ENCODE measurements at places on chromosomes 3 and 15. TPM values are rescaled to one million over a fixed set of nuclear protein-coding genes. Genes with fewer than 3 reads are reported as not detected.

CA12 gene
- not detected for total RNA-seq

ILDR1 gene
- not detected for total RNA-seq

TMEM40 gene
- 4.4 TPM for total RNA-seq

CHRFAM7A gene
- total RNA-seq: 0.59 TPM

CEP63 gene
- total RNA-seq: 22.0 TPM

STRC gene
- 1.5 TPM for total RNA-seq

CAND2 gene
- 0.72 TPM for total RNA-seq

SEMA6D gene
- total RNA-seq: not detected

CLDN18 gene
- not detected for total RNA-seq

TMEM45A gene
- total RNA-seq: 0.39 TPM

GPR15 gene
- total RNA-seq: 5.7 TPM

KLHL6 gene
- 48.2 TPM for total RNA-seq

POLR2H gene
- 39.4 TPM for total RNA-seq

FMN1 gene
- 8.9 TPM for total RNA-seq

ZMYND10 gene
- total RNA-seq: 1.6 TPM

PLSCR1 gene
- total RNA-seq: 7.2 TPM

BHLHE40 gene
- 44.4 TPM for total RNA-seq

ANKDD1A gene
- 12.4 TPM for total RNA-seq

ROPN1 gene
- total RNA-seq: not detected

CADPS gene
- not detected for total RNA-seq

C3orf70 gene
- not detected for total RNA-seq

DAZL gene
- not detected for total RNA-seq

EAF2 gene
- 5.7 TPM for total RNA-seq

LYZL4 gene
- total RNA-seq: not detected

SLC27A2 gene
- 1.2 TPM for total RNA-seq

SLC6A11 gene
- total RNA-seq: not detected

CCDC9B gene
- total RNA-seq: 3.7 TPM

AHSG gene
- not detected for total RNA-seq

NLGN1 gene
- total RNA-seq: not detected

STAC gene
- total RNA-seq: 0.62 TPM

IQCF5 gene
- not detected for total RNA-seq

SLC9C1 gene
- not detected for total RNA-seq

PCOLCE2 gene
- total RNA-seq: not detected

GP5 gene
- total RNA-seq: 1.4 TPM

MYZAP gene
- 0.84 TPM for total RNA-seq

SI gene
- total RNA-seq: not detected

KCNMB3 gene
- total RNA-seq: 0.99 TPM
